ENCODE measurements at places on chromosomes 3 and 15.

- no peak for DNase-seq
Observed at GRCh38 chr15:81069909-81070308, 64.2 kb upstream of the CFAP161 start.

GRCh38 chr3:43752905-43753304 lies 62.2 kb downstream of the ABHD5 start:
- no peak for DNase-seq

DNA sequence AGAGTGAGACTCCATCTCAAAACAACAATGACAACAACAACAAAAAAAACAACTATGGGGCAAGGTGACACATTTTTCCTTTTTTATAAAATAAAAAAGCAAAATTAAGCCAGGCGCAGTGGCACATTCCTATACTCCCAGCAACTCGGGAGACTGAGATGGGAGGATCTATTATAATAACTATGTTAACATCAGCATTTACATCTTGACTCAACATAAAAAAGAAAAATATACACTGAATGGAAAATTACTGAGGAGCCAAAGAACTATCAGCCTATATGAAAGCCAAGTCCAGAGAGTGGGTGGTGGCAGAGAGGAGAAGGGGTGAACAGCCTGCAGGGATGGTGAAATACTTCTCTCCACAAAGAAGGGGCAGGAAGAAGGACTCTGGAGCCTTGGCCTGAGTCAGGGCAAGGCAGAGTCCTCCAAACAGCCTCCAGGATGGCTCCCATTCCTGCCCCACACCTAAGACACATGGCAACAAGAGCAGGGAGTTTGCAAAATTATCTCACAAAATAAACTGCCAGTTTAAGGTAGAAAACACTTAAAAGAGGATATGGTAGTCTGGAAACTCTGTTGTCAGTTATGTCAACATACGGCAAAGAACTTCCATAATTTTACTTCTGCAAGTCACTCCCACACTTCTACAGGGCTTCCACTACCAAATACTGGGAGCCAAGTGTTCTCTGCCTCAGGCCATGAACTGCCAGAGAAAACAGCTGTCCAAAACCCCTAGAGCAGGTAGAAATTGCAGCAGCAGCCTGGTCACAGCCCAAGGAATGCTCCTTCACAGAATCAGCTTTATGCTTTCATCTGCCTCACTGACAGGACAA lies 25.9 kb downstream of the HSPBAP1 start:
- no peak for DNase-seq

- peak; percentile 50 for DNase-seq
Observed at GRCh38 chr15:85421116-85421925, 40.9 kb downstream of the AKAP13 start.

DNA sequence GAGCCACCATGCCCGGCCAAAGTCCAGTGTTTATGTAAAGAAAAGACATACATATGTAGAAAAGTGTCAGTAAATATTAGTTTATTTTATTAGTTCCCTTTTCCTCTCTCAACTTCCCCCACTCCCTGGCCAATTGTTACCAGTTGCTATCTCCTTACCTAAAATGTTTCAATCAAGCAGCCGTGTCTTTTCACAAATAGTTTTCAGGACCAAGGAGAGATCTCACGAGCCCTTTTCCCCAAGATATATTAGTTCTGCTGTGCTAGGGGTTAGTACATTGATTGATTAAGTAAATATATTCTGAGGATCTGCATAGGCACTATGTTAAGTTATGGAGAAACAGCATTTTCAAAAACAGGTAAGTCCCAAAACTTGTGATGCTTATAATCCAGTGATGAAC lies 87.4 kb downstream of the ZIC4 start:
- DNase-seq, result no peak

DNA sequence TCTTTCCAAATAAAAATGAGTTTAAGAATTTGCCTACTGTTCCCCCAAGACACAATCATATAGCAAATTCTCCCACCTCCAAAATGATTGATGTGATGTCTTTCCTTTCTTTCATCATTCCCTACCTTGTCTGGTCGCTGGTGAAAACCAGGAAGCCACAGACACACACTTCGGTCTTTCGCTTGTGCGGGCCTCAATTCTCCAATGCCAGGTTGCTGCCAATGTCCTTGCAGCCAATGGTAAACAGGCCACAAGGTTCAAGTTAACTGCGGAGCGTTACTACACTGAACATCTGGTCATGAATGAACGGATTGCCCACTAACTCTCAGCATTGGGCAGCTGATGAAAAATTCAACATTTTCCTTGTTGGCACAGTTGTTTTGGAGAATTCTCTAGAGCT lies 192.2 kb downstream of the FOXP1 start:
- no peak for DNase-seq

- DNase-seq, result no peak
Observed at GRCh38 chr3:131948806-131949205, 86.0 kb downstream of the CPNE4 start.

GRCh38 chr15:63194302-63194701 lies 4.9 kb downstream of the RAB8B start:
- no peak for DNase-seq

GRCh38 chr3:175343946-175344345 lies 484.8 kb downstream of the NAALADL2 start:
- no peak for DNase-seq

- no peak for DNase-seq
Observed at GRCh38 chr15:94582368-94582767, 351.0 kb downstream of the MCTP2 start.

DNA sequence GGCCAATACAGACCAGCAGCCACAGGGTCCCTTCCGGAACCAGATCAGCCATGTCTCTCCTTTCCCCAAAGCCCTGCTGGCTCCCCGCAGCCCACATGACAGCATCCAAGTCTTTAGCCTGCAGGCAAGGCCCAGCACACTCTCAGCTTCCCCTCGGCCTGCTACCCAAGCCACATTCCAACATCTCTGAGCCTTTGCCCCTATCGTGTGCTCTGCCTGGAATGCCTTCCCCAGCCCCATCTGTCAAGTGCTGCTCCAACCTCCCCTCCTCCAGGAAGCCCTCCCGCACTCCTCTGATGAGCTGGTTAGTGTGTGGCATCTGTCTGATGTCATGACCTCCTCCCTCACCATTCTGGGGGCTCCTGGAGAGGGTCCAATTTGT lies 8.5 kb downstream of the PLXND1 start:
- peak; percentile 68 for DNase-seq

- DNase-seq, result no peak
Observed at GRCh38 chr3:38147421-38147820, 9.0 kb downstream of the MYD88 start.

- DNase-seq, result no peak
Observed at GRCh38 chr3:112002096-112002971, 3.6 kb downstream of the TAGLN3 start.

- DNase-seq, result no peak
Observed at GRCh38 chr3:149319750-149320149, 13.7 kb downstream of the TM4SF18 start.

- DNase-seq, result no peak
Observed at GRCh38 chr3:197104738-197105137, 75.1 kb upstream of the MELTF start.

DNA sequence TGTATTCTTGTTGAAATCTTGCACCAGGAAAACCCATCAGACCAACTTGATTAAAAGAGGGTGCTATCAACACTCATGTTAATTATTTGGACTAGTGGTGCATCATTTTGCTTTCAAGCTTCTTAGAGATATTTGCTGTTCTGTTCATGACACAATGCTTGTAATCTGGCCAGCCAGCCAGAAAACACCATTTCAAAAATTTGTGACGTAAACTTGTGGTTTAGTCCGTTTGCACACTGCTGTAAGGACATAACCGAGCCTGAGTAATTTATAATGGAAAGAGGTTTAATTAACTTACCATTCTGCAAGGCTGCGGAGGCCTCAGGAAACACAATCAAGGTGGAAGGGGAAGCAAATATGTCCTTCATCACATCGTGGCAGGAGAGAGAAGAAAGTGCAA lies 374.3 kb upstream of the TGFBR2 start:
- no peak for DNase-seq

GRCh38 chr3:27024493-27024892 lies 344.7 kb downstream of the NEK10 start:
- DNase-seq, result no peak

GRCh38 chr15:90219421-90220141 lies 14.2 kb downstream of the CIB1 start:
- DNase-seq, result peak; percentile 66

DNA sequence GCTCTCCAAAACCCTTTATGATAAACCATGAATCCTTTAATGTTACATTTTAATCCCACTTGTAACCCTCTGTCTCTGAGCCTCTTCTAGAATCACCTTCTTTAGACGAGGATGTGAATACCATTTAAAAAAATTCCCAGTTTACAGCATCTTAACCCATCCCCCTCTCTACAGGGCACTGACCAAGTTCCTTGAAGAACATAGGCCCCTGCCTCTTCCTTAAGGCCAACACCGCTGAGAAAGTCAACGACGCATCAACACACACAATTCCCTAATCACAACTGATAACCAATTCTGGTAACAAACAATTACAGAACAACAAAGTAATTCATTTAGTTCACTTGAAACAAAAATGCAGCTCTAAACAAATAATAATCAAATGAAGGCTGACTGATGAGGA lies 130.3 kb downstream of the DLG1 start:
- DNase-seq, result no peak

GRCh38 chr3:168612671-168613070 lies 516.9 kb upstream of the GOLIM4 start:
- DNase-seq, result no peak

- DNase-seq, result no peak
Observed at GRCh38 chr15:100729461-100729860, 127.1 kb downstream of the ASB7 start.

GRCh38 chr3:147705651-147706051 lies 296.5 kb downstream of the ZIC1 start:
- DNase-seq, result no peak

DNA sequence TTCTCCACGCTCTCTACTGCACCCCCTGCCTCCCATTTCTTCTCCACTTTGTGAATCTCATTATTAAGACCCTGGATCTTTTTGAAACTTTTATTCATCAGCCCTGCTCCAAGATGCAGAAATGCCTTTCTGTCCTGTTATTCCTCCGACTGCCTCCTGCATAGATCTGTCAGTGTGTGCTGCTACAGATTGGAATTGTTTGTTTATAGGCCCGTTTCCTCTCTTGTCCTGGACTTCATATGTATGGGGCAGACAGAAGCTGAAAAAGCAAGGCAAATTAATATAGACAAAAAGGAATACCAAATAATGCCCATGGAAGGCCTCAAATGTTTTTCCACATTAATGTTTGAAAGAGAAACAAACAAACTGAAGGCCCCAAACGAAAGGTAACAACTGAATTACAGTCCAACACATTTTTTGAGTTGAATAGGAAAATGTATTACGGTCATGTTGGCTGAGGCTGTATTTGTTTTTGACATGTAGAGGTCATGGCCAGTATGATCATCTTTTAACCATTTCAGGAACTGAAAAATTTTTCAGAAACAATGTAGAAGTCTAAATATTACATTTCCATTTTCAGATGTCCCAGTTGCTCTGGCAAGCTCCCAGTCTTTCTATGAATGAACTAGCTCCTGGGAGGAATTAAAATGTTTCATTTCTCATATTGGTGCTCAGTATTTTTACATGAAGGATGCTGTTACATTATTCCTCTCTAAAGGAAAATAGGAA lies 8.8 kb downstream of the CHST2 start:
- DNase-seq, result no peak

- no peak for DNase-seq
Observed at GRCh38 chr15:77557564-77557963, 75.1 kb downstream of the LINGO1 start.

GRCh38 chr15:27268923-27269322 lies 297.9 kb downstream of the GABRG3 start:
- DNase-seq, result no peak

DNA sequence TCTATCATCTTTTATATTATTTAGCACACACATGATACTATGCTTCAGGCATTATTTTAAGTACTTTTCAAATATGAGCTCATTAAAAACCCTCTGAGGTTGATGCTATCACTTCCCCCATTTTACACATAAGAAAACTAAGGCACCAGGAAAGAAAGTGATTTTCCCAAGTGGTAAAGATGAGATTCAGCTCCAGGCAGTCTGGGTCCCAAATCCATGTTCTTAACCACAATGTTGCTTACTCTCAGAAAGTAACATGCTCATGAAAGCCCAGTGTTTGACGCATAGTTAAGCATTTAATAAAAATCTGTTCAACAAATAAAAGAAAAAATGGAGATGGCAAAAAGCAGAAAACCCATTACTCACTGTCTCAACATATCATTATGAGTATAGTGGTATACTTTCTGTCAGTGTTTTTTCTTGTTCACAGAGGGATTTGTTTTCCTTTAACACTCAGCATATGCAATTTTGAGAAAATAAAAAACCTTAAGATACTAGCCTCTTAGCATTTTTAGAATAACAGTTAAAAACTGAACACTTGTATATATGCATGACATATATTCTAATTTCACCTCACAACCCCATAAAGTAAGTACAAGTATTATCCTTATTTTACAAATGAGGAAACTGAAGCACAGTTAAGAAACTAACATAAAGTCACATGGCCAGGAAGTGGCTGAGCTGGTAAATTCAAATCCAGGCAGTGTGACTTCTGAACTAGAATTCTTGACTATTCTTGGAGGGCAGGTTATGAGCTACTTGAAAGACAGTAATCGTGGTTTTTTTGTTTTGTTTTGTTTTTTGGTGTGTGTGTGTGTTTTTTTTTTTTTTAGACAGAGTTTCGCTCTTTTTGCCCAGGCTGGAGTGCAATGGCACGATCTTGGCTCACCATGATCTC lies 10.4 kb downstream of the PEAK1 start:
- no peak for DNase-seq

- DNase-seq, result no peak
Observed at GRCh38 chr15:25799906-25800700, 63.0 kb downstream of the ATP10A start.

All from hepatic stellate cell (primary cell).